ENCODE measurements at places on chromosomes 3 and 15.

GRCh38 chr15:58517252-58517681 lies 85.5 kb downstream of the LIPC start:
- DNase-seq, result no peak

- DNase-seq, result no peak
Measured at GRCh38 chr3:147472846-147473245, 63.7 kb downstream of the ZIC1 start.

DNA sequence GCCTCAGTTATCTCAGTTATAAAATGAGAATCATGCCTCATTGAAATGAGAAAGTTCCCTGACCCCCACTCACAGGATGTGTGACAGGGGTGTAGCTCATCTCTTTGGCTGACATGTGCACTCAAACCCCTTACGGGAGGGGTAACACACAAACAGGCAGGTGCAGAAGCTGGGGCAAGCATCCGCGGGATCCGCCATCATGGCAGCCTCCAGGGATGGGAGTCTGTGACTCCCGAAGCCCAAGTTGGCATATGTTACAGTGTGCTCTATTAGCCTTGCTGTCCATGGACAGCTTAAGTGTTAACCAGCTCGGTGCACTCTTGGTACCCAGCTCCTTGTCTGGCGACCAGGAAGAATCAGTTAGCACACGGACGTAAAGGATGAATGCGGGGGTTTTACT lies 822.7 kb upstream of the SEMA6D start:
- no peak for DNase-seq

GRCh38 chr3:87696124-87697013 lies 362.4 kb downstream of the CGGBP1 start:
- DNase-seq, result no peak

DNA sequence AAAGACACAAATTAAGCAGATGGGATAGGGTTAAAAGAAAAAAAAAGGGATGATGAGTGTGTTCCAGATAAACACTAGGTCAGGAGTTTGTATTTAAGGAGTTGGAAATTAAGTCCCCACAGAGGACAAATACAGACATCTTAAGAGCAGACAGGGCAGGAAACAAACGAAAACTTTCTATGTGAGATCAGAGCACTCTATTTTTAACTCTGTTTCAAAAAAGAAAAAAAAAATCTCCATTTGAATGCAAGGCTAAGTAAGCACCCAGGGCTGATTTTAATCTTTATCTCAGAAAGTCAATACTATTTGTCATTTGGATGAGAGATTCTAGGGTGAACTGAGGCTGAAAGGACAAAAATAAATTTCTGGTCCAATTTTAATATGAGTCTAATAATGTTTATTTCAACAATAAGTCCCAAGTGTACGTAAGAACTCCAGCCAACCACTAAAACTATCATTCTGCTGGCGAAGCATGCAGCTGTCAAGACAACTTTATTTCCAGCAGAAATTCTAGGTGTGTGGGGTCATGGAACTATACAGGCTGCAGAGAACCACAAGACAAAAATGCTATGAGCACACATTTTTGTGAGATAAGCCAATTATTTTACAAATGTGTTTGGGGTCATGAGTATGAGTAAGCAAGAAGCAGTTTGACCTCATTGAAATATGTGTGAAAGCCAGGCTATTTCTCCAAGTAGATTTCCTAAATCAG lies 186.1 kb downstream of the FMN1 start:
- no peak for DNase-seq

- no peak for DNase-seq
Measured at GRCh38 chr3:37544869-37545352, 316.8 kb upstream of the CTDSPL start.

DNA sequence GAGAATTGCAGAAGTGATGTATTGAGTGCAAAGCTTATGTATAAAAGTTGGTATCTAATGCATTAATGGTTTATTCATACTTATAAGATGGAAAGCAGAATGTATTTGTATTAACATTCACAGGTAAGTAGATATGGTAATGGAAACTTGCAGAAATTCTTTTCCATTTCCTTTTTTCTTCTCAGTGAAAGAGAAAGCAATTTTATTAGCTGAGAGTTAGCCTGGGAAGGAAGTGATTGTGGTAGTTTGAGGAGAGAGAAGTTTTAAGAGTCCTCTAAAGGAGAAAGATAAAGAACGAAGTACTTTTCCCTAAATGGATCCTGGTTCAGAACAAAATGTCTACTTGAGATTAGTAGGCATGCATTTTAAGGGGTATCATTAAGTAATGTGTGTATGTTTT lies 60.1 kb upstream of the OSTN start:
- DNase-seq, result no peak

DNA sequence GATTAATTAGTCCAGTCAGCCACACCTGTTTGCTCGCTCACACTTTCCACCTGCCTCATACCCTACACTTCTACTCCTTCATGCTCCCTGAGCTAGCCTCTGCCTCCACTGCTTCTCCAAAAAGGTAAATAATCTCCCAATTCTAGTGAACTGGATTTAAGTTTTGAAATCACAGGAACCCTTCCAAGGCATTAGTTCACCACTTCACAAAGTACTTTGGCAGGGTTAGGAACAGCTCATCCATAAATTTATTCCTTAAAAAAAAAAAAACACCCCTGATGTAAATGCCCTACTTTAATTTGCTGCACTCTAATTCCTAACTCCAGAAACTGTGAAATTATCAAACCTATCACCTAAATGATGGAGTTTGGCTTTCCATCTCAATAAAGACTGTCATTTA lies 58.3 kb downstream of the GADL1 start:
- DNase-seq, result no peak

DNA sequence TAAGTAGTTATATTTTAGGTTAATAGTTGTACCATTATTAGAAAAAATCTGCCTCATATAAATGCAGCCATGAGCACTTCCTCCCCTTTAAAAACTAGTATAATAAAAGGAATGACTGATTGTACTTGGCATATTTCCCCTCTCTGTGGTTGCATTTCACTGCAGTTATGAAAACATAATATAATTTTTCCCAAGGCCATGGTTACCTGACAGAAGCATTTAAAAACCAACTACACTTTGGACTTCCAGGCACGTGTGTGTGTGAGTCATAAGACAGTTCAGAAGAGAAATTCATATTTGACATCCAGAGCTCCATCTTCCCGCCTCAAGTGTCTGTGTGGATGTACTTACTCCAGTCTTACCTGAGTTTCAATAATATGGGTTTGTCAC lies 828.2 kb upstream of the CFAP20DC start:
- no peak for DNase-seq

DNA sequence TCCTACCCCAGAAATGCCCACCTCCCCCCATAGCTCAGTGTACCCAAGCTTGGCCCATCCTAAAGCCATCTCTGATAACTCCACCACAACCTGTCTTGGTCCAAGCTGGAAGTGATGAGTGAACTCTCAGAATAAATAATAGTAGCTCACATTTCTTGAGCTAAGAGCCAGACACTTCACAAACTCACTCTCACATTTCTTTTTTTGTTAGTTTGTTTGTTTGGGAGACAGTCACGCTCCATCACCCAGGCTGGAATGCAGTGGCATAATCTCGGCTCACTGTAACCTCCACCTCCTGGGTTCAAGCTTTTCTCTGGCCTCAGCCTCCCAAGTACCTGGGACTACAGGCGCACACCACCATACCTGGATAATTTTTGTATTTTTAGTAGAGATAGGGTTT lies 46.2 kb downstream of the LIPC start:
- no peak for DNase-seq

DNA sequence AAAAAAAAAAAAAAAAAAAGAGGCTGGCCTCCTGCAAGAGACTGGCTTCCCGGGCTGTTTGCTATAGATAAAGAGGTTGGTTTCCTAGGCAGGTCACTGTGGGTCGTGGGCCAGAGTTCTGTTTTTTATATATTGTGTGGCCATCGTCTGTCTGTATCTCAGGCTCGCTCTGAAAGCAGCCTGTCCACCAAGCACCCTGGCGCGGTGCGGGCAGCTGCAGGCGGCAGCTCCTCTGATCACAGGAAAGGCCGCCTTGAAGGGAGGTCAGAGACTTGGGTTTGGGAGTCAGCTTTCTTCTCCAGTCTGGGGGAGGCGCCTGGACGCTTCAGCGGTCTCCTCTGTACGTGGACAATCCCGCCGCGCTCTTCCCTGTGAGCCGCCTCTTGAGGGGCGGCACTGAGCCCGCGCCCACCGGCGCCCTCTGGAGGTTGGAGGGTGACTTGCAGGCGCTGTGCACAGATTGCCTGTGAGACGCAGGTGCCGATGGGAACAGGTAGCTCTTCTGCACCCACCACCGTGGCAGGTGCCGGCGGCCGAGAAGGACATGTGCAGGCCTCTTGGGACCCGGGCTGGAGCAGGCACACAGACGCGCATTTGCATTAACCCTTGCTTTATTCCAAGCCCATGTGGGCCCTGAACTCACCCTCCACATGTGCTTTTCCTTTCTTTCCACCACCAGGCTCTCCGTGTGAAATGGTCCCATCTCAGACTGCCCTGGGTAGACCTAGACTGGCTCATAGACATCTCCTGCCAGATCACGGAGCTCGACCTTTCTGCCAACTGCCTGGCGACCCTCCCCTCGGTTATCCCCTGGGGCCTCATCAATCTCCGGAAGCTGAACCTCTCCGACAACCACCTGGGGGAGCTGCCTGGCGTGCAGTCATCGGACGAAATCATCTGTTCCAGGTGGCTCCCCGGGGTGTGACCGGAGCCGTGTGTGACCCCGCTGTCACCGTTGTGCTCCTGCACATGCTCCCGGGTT lies 89.3 kb downstream of the LRRK1 start:
- peak; percentile 72 for DNase-seq

GRCh38 chr15:64037966-64038365 lies 8.3 kb downstream of the DAPK2 start:
- DNase-seq, result no peak

- DNase-seq, result no peak
Measured at GRCh38 chr3:171133337-171133736, 106.8 kb upstream of the SLC2A2 start.

- DNase-seq, result no peak
Measured at GRCh38 chr3:16399473-16399872, 114.0 kb downstream of the RFTN1 start.

DNA sequence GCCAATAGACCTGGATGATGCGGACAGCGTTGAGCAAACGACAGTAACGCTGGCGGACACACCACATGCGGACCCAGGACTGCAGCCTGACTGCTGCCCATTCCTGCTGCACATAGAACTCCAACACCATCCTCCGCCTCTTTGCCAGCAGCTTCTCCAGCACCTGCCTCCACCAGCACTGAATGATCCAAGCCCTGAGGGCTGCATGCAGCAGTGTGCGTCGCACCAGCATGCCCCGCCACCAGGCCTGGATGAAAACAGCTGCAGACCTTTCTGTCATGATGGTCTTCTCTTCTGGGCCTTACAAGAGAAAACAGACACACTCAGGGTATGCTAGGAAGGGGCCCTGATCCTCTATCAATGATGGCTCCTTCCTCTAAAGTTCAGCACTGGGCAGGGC lies 1.5 kb downstream of the IQCF5 start:
- no peak for DNase-seq

GRCh38 chr3:89278302-89279025 lies 171.0 kb downstream of the EPHA3 start:
- DNase-seq, result no peak

DNA sequence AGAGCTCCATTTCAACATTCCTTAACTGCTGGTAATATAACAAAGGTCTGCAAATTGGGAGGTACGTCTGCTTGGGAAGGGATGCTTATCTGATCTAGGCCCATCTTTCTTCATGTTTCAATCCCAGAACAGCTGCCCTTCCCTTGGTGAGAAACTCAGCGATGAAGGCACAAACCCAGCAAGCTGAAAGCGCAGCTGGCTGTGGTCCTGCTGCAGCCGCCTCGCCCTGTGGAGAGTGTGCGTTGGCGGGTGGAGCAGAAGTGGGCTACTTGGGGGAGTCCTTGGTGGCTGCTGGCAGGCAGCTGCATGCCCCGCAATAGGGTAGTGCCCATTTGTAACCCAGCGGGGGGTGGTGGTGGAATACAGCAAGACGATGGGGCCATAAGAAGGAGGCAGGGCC lies 160.6 kb upstream of the WNT5A start:
- no peak for DNase-seq

DNA sequence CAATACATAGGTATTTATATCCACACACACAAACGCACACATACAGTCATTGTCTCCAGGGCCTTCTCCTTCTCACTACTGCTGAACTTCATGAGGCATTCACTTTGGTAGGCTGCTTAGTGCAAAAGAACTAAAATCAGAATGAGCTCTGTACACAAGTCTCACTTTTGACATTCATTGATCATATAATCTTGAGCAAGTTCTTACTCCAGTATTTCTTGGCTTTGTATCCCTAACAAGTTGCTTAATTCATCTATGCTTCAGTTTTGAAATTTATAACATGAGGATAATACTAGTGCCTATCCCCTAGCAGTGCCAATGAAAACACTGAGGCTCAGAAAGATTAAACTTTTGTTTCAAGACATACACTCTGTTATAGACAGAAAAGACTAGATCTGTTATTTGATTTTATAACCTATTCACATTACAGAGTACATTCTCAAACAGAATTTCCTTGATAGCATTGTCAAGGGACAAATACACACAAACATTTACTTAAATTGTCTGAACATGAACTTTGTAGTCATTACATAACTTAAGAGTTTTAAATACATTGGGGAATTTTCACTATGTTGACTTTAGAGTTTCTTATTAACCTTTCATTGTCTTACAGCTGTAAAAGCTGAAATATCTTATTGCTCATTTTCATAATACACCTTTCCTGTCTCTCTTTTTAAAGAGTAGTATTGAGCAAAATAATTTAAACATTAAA lies 55.0 kb upstream of the SI start:
- no peak for DNase-seq

DNA sequence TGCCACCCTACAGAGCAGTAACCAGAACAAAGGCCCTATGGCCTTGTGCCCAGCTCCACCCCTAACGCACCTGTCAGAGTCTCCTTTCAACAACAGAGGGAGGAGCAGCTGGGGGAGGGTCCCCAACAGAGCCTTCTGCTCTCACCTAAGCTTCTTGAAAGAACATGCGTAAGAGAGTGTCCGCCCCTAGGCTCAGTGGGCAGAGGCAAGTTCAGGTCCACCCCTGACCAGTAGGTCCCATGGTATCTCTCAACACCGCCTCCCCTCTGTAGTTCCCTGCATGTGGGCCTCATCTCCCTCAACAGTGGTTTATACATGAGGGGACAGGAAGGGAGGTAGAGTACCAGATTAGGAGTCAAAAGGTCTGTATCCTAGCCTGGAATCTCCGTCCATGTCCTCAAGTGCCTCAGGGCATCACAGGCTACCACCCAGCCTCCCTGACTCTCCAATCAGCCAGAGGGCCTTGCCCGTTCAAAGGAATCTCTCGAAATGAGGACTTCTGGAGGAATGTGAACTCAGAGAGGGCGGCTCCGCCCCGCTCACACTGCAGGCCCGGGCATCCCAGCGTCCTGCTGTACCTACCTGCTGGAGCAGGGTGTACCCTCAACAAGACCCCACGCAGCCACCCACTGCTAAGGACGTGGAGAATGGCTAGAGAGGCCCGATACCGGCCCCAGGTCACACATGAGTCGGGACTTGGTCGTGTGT lies 680 bp downstream of the POC1A start:
- DNase-seq, result no peak

GRCh38 chr3:114411190-114411668 lies 117.4 kb downstream of the TIGIT start:
- DNase-seq, result no peak

DNA sequence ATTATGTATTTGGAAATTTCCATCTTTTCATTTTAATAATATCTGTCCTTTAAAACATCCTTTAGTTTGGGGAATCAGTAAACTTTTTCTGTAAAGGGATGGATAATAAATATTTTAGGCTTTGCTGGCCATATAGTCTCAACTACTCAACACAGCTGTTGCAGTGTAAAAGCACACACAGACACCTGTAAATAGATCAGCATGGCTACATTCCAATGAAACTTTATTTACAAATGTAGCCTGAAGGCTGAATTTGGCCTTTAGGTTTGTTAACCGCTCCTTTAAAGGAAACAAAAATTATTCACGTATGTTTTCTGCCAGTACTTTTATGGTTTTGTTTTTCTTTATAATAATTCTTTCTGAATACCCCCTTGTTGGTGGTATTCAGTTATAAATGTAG lies 184.8 kb downstream of the ADAMTSL3 start:
- no peak for DNase-seq
